Activated CD8-positive, alpha-beta memory T cell treated with anti-CD3 and anti-CD28 coated beads for 48 hours (primary cell): ENCODE measurements at places on chromosomes 3 and 15.

- no peak for DNase-seq
Measured at GRCh38 chr3:4416961-4417360, 50.1 kb downstream of the SUMF1 start.

- DNase-seq = no peak
Measured at GRCh38 chr3:174303907-174304560, 555.1 kb upstream of the NAALADL2 start.

DNA sequence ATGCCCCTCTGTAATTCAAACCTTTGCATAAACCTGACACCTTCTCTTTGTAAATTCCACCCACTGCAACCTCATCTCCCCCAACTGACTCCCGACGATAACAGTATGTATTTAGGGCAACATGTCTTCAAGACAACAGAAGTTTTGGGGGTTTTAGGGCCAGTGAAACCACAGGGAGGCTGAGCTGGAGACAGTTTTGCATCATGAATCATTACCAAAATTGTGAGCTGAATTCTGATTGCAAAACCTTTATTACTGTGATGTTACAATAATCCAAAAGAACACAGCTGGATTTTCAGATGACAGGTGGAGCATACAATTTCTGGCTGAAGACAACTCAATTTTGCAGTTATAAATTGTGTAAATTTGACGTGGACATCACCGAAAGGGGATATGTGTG is 281.3 kb upstream of the TTC14 start:
- DNase-seq = no peak

- DNase-seq = no peak
Measured at GRCh38 chr15:40352281-40352901, 1.6 kb downstream of the PHGR1 start.

GRCh38 chr15:59437142-59437816 is 707 bp upstream of the FAM81A start:
- no peak for DNase-seq

DNA sequence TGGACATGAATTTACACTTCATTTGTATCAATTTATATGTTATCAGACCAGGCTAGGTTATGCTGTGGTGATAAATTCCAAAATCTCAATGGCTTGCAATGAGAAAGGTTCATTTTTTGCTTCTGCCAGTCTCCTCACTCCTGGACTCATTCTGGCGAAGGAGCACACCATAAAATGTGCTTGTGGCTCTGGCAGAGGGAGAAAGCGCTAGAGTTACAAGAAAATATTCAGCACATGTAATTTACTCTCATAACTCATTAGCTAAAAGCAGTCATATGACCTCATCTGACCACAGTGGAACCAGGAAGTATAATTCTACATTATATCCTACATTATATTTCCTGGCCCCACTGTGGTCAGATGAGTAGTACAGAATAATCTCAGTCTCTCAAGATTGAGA is 193.8 kb downstream of the BCHE start:
- no peak for DNase-seq

- no peak for DNase-seq
Measured at GRCh38 chr15:93861413-93861812, 369.9 kb upstream of the MCTP2 start.

DNA sequence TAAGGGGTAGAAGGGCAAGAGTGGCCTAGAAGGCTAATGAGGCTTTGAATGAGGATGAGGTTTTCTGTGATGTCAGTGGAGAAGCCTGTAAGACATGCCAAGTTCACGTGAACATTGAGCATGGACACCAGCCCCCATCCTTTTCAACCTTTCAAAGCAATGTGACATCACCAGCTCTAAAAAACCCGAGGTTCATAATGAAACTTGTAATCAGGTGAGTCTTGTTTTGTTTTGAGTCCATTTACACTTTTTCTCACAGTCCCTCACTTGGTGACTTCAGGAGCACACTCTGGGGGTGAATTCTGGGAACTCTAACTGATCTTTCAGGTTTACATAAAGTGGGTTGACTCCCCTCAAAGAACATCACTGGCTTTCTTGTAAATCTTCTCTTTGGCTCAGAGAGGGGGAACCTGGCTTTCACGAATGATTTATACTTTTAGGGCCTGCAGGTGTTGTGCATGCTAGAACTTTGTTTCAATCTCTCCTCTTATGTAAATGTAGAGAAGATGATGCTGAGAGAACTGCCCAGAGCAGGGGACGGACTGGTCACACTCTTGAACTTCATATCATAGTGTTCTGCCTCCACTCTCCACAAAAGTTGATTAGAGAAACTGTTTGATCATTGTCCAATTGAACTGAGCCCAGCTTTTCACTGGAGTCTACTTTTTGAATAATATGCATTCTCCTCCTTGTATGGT is 224.7 kb upstream of the SATB1 start:
- DNase-seq = no peak

DNA sequence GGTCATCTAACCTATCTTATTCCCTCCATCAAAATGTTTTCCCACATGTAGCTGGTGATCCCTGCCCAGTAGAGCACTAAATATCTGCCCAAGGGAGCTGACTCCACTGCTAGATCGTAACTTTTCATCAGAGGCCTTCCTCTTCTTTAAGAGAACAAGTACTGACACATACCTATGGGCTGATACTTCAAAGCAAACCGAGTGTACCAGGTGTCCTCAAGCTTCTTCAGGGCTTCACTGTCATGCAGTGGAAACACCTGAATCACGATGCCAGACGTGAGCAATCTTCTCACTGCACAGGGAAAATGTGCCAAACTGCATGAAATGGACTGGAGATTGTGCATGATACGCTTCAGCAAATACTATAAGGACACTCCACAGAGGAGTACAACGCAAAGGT is 41.6 kb downstream of the ANO10 start:
- no peak for DNase-seq

DNA sequence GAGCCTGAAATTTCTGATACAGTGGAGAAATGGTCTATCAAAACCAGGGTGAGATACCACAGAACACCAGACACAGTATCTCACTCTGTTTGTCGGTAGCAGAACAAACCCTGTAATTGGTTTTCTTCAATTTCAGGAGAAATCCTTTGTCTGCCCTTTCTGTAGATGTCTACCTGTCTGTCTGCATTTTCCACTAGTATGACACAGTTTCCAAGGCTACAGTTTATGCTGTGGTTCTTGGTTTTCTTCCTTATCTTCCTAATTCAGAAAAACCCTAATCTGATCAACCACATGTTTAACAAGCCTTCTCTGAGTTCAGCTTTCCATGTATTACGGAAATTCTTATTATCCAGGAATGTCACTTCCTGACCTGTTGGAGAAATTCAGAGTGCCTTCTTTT is 70.8 kb downstream of the SCN11A start:
- no peak for DNase-seq

GRCh38 chr3:97691354-97691753 is 73.2 kb upstream of the ARL6 start:
- DNase-seq = no peak

GRCh38 chr3:177446165-177446601 is 248.9 kb upstream of the TBL1XR1 start:
- DNase-seq = no peak
